ENCODE measurements at places on chromosomes 11 and 22.

DNA sequence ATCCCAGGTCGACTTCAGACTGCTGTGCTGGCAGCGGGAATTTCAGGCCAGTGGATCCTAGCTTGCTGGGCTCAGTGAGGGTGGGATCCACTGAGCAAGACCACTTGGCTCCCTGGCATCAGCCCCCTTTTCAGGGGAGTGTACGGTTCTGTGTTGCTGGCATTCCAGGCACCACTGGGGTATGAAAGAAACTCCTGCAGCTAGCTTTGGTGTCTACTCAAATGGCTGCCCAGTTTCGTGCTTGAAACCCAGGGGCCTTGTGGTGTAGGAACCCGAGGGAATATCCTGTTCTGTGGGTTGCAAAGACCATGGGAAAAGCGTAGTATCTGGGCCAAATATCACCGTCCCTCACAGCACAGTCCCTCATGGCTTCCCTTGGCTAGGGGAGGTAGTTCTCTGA lies 254.8 kb downstream of the GRIK4 start:
- DNase-seq = no peak

- no peak for DNase-seq
Measured at GRCh38 chr22:27386186-27386585, 415.4 kb downstream of the MN1 start.

- DNase-seq = peak; percentile 89
Measured at GRCh38 chr11:119356349-119357031, 10.0 kb upstream of the MFRP start.

DNA sequence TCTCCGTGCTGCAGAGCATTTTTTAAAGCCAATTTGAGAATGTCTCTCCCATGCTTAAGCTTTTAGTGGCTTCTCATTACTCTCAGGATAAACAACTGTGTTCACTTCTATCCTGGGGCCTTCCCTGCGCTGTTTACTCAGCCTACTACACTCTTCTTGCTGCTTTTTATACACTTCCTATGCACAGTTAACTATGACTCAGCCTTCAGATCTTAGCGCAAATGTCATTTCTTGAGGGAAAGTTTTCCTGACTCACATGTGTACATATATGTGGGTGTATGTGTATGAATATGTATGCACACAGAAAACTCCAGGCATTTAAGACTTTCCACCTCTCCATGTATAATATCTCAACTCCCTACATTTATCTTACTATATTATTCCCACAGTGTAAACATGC lies 9.8 kb downstream of the THAP12 start:
- DNase-seq = no peak

GRCh38 chr11:92552942-92553341 lies 328.3 kb downstream of the FAT3 start:
- no peak for DNase-seq

DNA sequence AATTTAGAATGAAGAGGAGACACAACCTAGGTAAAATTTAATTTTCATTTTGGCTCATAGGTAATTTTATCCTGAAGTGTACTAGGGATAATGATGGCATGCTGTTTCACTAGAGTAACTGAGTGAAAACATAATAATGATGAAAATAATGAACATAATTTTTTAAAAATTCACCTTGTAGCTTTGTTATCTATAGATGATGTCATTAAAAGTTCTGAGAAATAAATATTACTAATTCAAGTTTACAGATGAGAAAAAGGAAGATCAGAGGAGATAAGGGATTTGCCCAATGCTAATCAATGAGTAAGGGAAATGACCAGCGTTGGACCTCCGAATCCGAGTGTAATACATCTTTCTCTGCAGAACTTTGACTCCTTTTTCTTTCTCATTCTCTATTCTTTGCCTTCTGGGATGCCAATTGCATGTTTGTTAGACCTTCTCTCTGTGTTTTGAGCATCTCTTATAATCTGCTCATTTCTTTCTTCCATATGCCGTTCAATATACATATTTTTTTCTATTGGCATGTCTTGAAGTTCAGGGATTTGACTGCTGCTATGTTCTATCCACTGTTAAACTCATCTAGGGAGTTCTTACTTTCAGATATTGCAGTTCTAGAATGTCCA lies 186.5 kb downstream of the SNX19 start:
- DNase-seq = no peak

GRCh38 chr11:17905477-17905876 lies 107.4 kb downstream of the SERGEF start:
- DNase-seq = no peak

GRCh38 chr11:2269601-2270321 lies 627 bp downstream of the ASCL2 start:
- DNase-seq = peak; percentile 73

GRCh38 chr11:71138737-71139425 lies 113.5 kb downstream of the SHANK2 start:
- no peak for DNase-seq

DNA sequence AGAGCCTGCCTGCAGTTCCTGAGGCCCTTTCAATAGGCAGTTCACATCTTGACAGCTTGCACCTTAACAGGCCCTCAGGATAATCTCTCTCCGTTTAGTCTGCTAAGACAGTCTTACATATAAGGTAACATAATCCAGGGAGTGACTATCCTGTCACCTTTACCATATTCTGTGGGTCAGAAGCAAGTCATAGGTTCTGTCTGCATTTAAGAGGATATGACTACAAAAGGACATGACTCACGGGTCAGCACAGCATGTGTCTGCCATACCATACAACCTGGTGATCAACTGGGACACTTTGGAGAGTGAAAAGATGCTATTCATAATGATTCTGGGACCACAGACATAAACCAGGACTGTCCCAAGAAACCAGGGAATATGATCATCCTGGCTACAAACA lies 611.1 kb downstream of the SOX6 start:
- DNase-seq = no peak

DNA sequence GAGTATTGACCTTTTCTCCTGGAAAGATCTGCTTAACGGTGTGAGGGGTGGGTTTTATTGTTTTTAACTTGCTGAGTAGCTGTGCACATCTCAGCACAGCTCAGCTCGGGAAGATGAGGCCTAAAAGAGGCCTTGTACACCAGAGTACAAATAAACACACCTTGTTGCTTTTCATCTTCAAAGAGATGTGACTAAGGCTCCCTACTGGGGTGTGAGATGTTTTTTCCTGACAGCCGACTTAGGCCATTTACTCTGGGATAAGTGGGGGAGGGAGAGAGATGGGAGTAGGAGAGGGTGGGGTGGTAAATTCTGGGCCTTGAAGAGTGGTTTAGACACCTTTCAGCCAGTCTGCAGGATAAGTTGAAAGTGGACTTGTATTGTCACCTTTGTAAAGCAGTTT lies 2.9 kb downstream of the LDLRAD3 start:
- DNase-seq = no peak

- peak; percentile 80 for DNase-seq
Measured at GRCh38 chr22:19679522-19680101, 34.7 kb upstream of the SEPTIN5 start.

DNA sequence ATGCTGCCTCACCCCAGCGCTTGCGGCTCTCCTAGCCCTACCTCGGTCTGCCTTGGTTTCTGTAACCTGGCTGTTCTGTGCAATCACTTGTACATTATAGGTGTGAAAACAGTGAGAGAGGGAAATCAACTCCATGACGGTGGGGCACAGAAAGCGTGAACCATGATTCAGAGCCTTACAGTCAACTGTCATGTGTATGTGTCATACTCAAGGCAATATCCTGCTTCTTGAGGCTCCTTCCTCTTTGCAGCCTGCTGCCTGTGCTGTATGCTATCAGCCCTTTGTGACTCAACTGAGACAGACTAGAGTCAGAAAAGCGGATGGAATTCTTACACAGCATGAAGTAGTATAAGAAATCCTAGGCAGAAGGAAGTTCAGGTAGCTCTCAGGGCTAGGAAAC lies 2.1 kb downstream of the NRIP3 start:
- no peak for DNase-seq

DNA sequence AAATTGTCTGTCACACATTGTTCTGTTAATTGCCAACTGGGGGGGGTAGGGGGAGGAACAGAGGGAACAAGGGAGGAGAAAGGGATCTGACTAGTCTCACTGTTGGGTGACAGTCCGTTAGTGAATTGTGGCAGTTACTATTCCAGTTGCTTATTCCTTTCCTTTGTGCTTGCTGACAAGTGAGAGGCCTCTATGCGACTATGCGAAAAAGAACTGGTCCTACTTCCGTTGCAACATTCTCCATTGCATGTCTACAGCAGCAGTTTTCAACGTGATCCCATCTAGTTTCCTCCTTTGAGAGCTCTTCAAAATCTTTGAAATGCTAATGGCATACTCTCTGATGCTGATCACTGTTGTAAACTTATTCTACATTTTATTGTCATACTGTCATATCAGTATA lies 672.2 kb downstream of the LRRC4C start:
- no peak for DNase-seq

DNA sequence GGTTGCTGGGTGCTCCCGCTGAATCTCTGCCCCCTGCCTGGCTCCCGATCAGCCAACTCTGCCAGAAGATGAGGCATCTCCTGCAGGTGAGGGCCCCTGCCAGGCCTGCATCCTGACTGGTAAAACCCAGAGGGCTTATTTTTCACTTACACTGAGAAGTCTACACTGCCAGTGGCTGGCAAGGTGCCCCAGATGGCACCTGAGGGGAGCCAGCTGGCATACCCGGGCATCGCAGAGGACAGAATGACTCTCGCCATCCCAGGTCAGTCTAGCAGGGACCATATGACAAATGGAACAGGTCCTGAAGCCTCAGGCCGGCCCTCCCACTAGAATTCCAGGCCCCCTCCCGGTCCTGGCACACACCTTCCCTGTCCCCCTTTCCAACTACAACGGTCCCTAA lies 30.9 kb downstream of the MACROD1 start:
- DNase-seq = peak; percentile 66

DNA sequence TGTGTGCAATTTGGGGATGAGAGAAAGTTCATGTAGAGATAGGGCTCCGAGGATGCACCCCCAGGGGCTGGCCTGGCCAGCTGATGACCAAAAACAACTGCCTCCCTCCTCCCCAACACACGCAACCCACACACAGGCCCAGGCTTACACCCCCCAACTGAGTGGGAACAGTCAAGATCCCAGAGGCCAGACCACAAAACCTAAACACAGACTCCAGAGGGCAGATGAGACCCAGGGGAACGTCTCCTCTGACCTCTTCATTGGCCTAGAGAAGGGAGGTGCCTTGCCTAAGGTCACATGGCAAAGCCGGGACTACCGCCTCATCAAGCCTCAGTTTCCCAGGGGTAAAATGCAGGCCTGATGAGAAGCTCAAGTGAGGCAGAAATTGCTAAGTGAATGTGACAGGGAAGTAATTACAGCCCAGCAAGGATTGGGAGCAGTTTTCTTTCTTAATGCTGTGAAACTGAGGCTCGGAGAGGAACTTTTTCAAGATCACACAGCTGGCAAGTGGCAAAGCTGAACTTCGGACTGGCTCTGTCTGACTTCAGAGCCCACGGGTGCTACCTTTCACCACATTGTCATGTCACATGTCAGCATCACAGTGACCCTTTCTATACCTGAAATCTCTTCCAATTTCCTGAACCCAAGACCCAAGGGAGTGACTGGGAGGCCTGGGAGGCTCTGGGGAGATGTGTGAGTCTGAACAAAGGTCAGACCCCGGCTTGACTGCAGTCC lies 69.9 kb upstream of the WNT11 start:
- no peak for DNase-seq

DNA sequence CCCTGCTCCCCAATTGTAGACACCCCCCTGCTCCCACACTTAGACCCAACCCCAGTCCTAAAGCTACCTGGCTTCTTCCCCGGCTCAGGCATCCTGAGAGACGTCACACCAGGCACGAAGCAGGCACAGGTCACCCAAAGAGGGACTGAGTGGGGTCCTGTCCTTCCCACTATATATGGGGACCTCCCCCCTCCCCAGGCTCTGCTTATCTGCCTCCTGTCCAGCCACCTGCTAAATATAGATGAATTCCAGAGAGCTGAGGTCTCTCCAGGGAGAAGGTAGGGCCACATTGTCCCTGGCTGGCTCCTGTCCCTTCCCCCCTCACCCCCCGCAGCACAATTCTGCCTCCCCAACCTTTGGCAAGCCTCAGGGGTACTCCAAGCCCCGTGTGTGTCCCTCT lies at the start of gene MYBPC3:
TSS of gene MYBPC3 (minus strand) at position 147 of the 400 bp plus-strand sequence. CDS start at position 92, 55 bp downstream.
- DNase-seq = peak; percentile 75

- no peak for DNase-seq
Measured at GRCh38 chr11:113408887-113409286, 21.3 kb downstream of the ANKK1 start.

- DNase-seq = no peak
Measured at GRCh38 chr11:47775240-47775869, 8.2 kb upstream of the FNBP4 start.

DNA sequence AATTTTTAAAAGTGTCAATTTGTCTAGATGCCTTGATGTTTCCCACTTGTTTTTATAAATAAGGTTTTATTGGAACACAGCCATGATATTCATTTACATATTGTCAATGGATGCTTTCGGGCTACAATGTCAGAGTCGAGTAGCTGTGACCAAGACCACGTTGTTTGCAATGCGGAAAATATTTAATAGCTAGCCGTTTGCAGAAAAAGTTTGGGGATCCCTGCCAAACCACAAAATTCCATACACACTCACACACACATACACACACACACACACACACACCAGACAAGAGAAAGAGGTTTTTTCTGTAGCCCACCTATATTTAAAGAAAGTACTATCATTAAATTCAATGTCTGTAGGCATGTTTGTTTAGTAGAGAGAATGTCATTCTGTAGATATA lies 58.3 kb downstream of the TYR start:
- DNase-seq = no peak

- peak; percentile 95 for DNase-seq
Measured at GRCh38 chr22:46335201-46336118, at the start of gene TRMU. TRMU (plus strand) TSS chr22:46335714; CDS start chr22:46335765, 51 bp downstream.

DNA sequence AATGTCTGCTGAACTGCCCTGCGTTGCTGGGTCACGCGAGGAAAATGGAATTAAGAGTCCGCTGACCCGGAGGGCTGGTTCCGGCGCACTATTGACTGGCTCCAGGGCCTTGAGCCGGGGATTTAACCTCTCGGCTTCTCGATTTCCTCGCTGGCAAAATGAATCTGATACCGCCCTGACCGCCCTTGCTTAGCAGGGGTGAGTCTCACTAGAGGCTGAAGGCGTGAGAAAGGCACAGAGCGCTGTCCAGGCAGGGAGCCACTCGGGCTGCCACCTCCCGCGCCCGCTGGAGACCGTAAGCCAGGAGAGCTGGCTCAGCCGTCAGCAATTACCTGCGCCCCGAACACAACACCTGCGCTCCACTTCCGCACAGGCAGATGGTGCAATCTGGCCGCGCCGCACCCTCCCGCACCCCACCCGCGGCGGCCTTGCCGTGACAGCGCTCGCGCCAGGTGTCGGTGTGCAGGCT lies 65.6 kb downstream of the BUD13 start:
- no peak for DNase-seq

GRCh38 chr22:49887702-49888101 lies 30.5 kb downstream of the ALG12 start:
- DNase-seq = no peak

Measured in left ventricle myocardium superior (tissue), 1 donor.